ENCODE measurements at places on chromosomes 11 and 22.

DNA sequence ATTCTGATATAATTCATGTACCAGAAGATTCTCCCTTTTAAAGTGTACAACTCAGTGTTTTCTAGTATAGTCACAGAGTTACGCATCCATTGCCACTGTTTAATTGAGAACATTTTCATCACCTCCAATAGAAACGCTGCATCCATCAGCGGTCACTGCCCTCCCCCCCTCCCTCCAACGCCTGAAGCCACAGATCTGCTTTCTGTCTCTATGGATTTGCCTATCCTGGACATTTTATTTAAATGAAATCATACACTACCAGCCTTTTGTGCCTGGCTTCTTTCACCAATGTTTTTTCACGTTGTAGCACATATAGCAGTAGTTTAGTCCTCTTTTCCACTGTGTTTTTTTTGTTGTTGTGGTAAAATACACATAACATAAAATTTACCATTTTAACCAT is 22.8 kb downstream of the TCP11L1 start:
- DNase-seq: no peak

GRCh38 chr11:117984476-117984875 is 1.7 kb upstream of the IL10RA start:
- no peak for DNase-seq

GRCh38 chr22:23215294-23216241 is 35.3 kb downstream of the BCR start:
- no peak for DNase-seq

GRCh38 chr11:110645253-110645652 is 67.0 kb downstream of the ARHGAP20 start:
- no peak for DNase-seq

- no peak for DNase-seq
Observed at GRCh38 chr22:23678133-23678532, 12.7 kb upstream of the RGL4 start.

- no peak for DNase-seq
Observed at GRCh38 chr11:130829920-130830511, 86.3 kb downstream of the SNX19 start.

DNA sequence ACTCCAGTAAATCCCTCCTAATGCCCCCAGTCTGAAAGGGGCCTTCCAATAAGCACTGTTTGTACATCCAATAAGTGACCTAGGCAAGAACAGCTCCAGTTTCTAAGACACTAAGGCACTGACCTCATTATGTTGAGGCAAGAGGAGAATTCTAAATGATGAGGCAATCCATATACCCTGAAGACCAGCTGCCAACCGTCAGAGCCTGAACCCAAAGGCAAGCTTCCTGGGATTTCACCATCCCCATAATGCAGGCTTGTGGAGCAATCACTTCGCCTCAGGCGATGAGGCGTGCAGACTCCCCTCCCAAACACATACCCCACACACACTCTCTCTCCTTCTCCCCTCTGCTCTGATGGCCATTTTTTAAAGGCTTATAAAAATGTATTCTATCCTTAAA is 49.5 kb downstream of the LGR4 start:
- no peak for DNase-seq

GRCh38 chr11:20467487-20468185 is 80.1 kb downstream of the PRMT3 start:
- DNase-seq: no peak

DNA sequence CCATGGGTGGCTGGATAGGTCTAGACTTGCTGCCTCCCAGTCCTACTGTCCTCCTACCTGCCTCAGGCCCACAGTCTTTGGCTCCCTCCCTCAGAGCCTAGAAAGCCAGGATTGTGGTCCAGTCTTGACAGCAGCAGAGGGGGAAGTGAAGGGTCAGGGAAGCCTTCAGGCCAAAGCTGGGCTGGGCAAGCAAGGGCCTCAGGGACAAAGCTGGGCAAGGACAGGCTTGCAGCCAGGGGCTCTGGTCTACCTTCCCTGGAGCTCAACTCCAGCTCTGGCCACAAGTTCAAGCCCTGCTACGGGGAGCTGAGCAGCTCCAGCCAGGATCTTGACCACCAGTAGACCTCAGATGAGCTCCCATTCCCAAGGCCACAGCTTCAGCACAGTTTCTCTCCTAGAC is 14.9 kb downstream of the LMO1 start:
- DNase-seq: no peak

DNA sequence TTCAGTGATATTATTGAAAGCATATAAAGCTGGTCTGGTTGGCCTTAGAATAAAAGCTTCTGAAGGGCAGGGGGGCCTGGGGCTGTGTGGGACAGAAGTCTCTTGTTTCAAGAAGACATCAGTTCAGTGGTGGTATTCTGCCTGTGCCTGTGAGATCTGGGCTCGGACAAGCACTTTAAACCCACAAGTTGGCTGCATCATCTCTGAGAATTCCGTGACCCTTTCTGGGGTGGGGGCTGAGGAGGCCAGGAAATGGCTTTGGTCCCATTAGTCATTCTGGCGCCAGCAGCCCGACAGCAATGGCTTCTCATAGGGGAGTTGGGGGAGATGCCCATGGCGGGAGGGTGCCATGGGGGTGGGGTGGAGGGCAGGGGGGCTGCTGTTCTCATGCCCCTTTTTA is 104.1 kb downstream of the PKNOX2 start:
- no peak for DNase-seq

DNA sequence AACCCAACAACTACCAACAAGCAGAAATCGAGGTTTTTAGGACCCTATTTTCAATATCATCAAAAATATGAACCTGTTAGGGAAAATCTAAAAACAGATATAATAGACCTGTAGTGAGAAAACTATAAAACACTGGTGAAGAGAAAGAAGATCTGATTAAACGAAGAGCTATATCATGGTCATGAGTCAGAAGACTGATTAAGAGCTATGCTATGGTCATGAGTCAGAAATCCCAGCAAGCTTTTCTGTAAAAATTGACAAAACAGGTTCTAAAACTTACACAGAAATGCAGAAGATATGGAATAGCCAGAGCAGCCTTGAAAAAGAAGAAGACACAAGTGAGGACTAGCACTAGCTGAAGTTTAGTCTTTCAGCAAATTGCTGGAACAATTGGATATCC is 345.0 kb downstream of the TBC1D22A start:
- no peak for DNase-seq

- DNase-seq: no peak
Observed at GRCh38 chr11:117076941-117077691, 21.1 kb downstream of the SIK3 start.

- no peak for DNase-seq
Observed at GRCh38 chr11:74634537-74634936, 42.2 kb downstream of the POLD3 start.

- no peak for DNase-seq
Observed at GRCh38 chr11:44306052-44306917, 3.7 kb downstream of the ALX4 start.

DNA sequence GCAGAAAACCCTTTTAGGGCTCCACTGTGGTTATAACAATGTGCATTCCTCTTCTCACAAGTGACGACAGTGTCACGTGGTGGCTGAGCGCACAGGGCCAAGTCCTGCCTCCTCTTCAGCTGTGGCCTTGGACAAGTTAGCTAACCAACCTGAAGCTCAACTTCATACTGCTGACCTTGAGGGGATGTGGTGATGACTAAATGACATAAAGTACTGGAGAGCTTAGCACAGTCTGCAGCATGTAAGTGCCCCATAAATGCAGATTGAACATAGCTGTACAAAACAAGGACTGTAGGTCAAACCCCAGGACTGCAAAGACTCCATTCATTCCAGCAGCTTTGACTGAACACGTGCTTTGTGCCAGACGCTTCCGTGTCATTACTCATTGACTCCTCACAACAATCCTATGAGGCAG is 20.1 kb upstream of the MRGPRX2 start:
- no peak for DNase-seq

- DNase-seq: no peak
Observed at GRCh38 chr11:69925366-69926196, 106.4 kb upstream of the FGF3 start.

- no peak for DNase-seq
Observed at GRCh38 chr22:31739795-31740201, 10.1 kb downstream of the PRR14L start.

GRCh38 chr11:7077101-7077500 is 11.7 kb upstream of the RBMXL2 start:
- no peak for DNase-seq

DNA sequence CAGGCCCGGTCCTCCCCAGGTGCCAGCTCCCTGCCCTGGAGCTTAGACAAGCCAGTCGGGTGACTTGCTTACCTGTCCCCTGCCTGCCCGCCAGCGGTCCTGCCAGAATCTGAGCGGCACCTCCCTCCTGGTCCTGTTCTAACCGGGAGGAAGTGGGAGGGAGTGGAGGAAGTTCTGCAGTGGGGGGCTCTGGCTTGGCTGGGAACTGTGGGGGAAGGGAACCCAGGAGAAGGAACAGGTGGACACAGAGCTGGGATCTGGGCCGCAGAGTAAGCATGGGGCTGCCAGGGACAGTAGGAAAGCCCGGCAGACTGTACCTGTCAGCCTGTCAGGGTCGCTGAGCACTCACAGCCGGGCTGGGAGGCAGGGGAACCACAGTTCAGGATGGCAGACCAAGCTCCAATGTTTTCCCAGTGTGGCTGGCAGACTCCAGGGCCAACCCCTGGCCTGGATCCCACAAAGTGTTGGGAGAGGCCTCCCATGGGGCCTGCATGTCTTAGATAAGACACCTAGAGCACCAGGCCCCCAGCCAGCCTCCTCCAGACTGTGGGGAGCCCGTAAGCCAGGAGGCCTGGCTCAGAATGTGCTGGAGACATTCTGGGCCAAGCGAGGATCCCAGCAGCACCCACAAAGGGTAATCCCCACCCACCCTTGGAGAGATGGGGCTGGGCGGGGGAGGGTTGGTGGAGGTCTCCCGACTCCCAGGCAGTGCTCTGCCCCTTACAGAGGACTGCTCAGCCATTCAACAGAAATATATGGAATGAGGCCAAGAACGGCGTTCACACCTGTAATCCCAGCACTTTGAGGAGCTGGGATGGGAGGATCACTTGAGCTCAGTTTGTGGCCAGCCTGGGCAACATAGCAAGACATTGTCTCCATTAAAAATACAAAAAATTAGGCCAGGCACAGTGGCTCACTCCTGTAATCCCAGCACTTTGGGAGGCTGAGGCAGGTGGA is 2.3 kb downstream of the CYB5R3 start:
- DNase-seq: no peak

GRCh38 chr11:113907152-113907551 is 2.6 kb downstream of the HTR3B start:
- DNase-seq: no peak

- DNase-seq: no peak
Observed at GRCh38 chr22:35872451-35872850, 154.8 kb downstream of the APOL5 start.

DNA sequence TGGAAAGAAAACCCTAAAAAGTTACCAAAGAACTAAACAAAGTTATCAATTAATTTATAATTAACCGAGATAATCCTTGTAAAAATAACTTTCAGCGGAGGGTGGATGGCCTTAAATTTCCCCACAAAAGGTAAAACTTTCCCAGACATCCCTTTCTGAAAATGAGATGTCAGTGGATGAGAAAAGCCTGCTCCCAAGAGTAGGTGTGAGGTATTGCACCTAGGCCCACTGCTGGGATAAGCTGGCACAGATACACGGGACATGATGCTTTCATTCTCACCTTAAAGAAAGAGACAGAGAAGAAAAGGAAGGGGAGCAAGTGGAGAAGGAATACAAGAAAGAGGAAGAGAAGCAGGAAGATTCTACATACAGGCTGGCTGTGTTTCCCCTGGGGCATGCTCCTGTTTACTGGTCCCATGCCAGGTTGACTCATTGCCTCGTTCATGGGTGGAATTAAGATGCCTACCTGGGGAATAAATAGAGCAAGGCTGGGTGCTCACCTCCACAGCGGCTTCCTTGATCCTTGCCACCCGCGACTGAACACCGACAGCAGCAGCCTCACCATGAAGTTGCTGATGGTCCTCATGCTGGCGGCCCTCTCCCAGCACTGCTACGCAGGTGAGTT is at the start of gene SCGB2A2:
Gene SCGB2A2 (plus strand): TSS at position 505 of the 625 bp plus-strand sequence. CDS start 59 bp downstream, at position 564.
- no peak for DNase-seq

DNA sequence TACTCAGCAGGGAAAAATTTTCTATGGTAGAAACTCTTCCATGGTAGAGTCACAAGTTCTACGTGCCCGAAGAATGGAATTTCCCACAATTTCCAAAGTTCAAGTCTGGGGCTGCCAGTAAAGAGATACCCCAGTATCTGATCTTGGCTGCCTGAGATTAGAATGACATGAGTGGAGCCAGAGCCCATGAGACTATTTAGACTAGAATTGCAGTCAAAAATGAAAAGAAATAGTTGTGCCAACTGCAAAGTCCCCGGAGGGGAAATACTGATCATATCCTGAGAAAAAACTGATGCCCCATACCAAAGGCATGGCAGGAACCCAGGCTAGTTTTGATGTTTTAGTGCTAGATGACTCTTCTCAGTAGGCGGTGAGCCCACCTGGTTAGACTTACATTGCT is 11.2 kb downstream of the MAJIN start:
- no peak for DNase-seq

Data from NCI-H1694 treated with DMSO at 0.1 percent for 48 hours (cell line).